Spleen (tissue), 13 donors: ENCODE measurements at places on chromosomes 5 and 9. TPM values are rescaled to one million over a fixed set of nuclear protein-coding genes. Genes with fewer than 3 reads are reported as not detected.

The SLC31A1 gene
- total RNA-seq: 17.7 TPM

The SPINK6 gene
- not detected for total RNA-seq

The PHYHD1 gene
- 16.6 TPM for total RNA-seq

The SPRY4 gene
- total RNA-seq: 9.4 TPM

The UQCRQ gene
- 160 TPM for total RNA-seq

The TIMD4 gene
- total RNA-seq: 4.6 TPM

The CER1 gene
- total RNA-seq: not detected

DNA sequence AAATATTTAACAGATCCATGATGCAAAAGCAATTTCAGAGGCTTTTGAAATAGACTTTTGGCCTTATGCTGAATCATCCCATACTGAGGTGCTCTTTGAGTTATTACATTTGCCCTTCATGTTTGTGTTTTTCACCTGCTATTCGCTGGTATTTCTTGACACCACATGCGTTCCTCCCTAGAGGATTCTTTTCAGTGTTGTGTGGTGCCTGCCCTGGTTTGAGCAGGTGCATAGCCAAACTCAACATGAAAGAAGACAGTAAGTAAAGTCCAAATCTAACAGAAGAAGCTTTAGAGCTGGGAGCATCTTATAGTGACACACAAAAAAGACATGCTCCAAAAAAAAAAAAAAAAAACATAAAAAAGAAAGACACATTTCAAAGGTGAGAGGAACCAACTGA lies 796.3 kb downstream of the SEMA5A start:
- DNase-seq: no peak

DNA sequence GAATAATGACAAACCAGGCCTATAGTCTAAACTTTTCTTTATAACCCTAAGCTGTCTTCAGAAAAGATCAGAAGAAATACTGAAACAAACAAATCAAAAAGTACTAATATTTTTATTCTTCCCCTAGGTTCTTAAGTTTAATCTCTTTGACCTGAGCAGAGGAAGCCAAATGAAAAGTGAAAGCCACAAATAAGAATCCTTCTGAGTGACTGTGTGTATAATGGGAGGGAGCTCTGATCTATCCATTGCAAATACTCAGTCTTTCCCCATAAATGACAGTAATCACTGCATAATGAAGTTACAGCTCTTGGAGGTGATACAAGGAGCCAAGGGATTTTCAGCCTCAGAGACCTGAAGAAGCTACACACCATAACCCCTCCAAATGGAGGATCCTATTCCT lies 126.9 kb upstream of the ATP10B start:
- DNase-seq: no peak

DNA sequence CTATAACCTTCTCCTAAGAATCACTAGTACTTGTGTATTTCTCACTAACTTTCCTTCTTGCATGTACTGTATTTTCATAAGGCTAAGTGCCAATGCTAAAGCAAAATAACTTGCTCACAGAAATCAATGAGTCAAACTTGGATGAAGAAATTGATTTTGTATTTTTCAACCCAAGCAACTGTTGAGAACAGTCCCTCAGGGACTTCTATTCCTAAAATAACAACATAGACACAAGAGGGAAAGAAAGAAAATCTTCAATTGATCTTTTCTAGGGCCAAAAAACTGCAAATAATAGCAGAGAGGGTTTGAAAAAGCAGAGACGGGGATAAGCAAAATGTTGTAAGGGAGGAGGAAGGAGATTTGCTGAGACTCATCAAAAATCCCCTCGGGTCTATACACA lies 69.8 kb downstream of the HABP4 start:
- DNase-seq: no peak

DNA sequence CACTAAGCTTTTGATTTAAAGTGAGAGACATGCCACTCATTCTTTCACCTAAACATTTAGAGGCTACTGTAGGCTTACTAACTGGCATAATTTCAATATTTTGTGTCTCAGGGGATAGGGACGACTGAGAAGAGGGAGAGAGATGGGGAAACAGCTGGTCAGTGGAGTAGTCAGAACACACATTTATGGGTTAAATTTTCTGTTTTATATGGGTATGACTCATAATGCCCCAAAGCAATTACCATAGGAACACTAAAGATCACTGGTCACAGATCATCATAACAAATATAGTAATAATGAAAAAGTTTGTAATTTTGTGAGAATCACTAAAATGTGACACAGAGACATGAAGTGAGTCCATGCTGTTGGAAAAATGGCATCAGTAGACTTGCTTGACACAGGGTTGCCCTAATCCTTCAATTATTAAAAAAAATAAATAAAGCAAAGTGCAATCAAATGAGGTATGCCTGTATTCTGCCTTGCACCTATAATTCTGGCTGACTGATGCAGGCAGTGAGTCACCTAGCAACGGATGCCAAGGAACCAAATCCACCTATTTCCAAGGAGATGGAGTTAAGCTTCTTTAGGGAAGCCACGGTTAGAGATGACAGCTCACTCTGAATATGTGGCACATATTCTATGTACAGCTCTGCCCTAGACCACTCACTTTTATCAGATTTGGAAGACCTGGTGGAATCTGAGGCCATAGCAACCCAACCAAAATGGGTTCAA lies 166.1 kb downstream of the MARCHF11 start:
- no peak for DNase-seq

DNA sequence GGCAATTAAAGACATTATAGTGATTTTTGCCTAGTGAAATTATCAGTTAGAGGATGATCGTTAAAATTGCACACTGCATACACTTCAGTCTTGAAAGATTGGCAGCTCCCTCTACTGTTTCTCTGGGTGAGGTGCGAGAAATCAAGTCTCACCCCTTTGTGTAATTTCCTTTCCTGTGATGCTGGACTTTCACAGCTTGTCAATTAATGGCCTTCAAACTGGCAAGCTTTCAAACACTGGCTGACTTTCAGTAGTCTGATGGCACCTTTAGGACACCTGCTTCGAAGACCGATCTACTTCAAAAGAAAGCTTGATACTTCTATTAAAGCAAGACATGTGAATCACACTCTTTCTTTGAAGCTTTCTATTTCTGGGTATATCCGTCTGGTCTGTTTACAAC lies 706.7 kb upstream of the PTPRD start:
- DNase-seq: no peak

DNA sequence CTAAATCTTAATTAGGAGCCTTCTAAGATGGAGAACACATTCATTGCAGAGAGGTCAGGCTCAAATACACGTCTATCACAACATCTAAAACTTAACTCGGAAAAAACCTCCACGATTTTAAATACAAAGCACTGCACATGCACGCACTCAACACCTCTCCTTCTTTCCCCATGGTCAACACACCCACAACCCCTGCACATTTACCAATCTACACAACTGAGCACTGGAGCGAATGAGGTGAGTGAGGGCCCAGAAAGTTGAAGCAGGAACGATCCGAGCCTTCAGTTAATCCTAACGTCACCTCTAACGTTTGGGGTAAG lies 278 bp upstream of the NIPSNAP3A start:
- no peak for DNase-seq

GRCh38 chr5:40973364-40974004 lies 64.2 kb downstream of the C7 start:
- DNase-seq: no peak

DNA sequence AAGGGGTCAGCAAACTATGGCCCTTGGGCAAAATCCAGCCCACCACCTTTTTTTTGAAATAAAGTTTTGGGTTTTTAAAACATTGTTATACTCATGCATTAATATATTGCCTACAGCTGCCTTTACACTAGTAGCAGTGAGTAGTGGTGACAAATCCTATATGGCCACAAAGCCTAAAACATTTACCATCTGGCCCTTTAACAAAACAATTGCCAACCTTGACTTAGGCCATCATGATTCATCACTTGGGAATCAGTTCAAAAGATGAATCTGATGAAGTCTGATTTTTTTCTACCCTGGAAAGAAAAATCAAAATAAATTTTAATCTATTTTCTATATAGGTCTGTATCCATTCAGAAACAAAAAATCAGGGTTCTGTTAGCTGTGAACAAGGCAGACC lies 484.9 kb downstream of the BNC2 start:
- DNase-seq: no peak

GRCh38 chr9:133148199-133149129 lies 15.2 kb downstream of the GBGT1 start:
- peak; percentile 93 for DNase-seq

DNA sequence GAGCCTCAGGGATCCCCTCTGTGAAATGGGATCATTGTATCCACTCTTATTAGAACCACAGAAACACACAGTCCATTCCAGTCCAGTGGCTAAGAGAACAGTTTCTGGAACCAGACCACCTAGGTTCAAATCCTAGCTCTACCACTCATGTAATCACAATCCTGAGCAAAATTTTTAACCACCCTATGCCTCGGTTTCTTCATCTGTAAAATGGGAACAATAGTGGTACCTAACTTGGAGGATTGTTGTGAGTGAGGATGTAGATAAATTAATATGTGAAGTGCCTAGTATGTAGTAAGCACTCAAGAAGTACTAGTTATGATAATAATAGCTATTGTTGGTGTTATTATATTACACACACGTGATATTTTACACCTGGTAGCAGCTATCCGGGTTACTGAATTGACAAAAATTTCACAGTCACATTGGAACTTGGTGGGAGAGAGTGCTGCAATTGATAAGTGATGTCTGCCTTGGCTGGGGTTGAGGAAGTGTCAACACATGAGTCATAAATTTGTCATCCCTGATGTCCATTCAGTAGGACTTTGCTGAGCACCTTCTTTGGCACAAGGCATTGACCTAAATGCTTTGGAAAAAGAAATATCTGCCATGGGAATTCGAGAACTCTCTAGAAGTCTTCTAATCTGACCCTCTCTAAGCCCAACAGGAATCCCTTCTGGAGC lies 68.4 kb downstream of the COL27A1 start:
- DNase-seq: no peak

- no peak for DNase-seq
These were observed 15.8 kb downstream of the MCIDAS start for GRCh38 chr5:55211184-55211874.
